ENCODE measurements at places on chromosomes 6 and 20. TPM values are rescaled to one million over a fixed set of nuclear protein-coding genes. Genes with fewer than 3 reads are reported as not detected.

DNA sequence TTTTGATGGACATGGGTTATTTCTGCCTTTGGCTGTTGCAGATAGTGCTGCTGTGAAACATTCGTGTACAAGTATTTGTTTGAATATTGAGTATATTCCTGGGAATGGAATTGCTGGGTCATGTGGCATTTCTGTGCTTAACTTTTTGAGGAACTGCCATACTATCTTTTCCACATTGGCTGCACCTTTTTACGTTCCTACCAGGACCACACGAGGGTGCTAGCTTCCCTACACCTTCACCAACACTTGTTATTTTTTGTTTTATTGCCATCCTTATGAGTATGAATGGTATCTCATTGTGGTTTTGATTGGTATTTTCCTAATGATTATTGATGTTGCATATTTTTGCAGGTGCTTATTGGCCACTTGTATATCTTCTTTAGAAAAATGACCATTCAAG is 47.8 kb upstream of the PLCG1 start:
- no peak for DNase-seq

GRCh38 chr6:4603291-4603690 is 172.9 kb upstream of the CDYL start:
- DNase-seq: peak; percentile 63

DNA sequence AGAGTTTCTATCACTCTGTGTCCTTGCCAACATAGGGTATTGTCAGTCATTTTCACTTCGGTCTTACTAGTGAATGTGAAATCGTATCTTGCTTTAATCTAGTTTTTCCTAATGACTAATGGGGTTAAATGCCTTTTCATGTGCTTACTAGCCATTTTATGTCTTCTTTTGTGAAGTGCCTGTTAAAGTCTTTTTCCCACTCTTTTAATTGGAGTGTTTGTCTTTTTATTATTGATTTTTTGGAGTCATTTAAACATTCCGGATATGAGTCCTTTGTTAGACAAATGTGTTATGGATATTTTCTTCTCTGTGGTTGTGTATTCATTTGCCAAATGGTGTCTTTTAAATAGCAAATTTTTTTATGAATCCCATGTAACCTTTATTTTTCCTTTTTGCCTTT is 194.6 kb downstream of the CDH26 start:
- DNase-seq: no peak

- no peak for DNase-seq
These were observed 4.6 kb upstream of the NXT1 start for GRCh38 chr20:23346002-23346401.

- DNase-seq: no peak
These were observed 111.2 kb upstream of the PTCHD4 start for GRCh38 chr6:48222241-48222640.

DNA sequence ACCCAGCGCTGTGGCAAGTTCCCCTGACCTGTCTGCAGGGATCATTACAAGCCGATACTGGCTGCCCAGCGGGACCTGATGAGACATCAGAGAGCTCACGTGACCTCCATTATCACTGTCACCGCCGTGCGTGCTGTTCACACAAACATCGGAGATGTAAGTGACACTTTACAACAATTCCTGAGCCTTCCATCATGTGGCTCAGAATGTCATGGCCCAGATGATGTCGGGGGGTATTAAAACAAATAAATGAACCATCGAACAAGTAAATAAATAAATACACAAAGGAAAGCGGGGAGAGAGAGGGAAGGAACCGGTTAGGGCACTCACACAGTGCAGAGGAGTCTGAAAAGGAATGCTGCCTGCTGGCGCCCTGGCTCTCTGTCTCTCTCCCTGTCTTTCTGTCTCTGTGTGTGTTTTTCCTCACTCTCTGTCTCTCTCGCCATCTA is 195.1 kb downstream of the BMP7 start:
- DNase-seq: no peak

GRCh38 chr6:163717106-163717764 is 302.7 kb downstream of the QKI start:
- no peak for DNase-seq

Gene VIP
- 1.9 TPM for polyA plus RNA-seq

Gene TENT5A
- polyA plus RNA-seq: 14.6 TPM

Gene RBM12
- polyA plus RNA-seq: 8.7 TPM

Gene TMEM63B
- 27.7 TPM for polyA plus RNA-seq

Gene ZNF451
- 11.0 TPM for polyA plus RNA-seq

Gene MICB
- polyA plus RNA-seq: 1.2 TPM

Gene LHFPL5
- not detected for polyA plus RNA-seq

Gene ATF6B
- 29.2 TPM for polyA plus RNA-seq
